ENCODE measurements at places on chromosomes 13 and 19.

- no peak for DNase-seq
These were observed 2.1 kb downstream of the RNF126 start for GRCh38 chr19:660793-661426.

- no peak for DNase-seq
These were observed 1004.2 kb downstream of the UQCRFS1 start for GRCh38 chr19:28208745-28209144.

- DNase-seq: no peak
These were observed 63.1 kb downstream of the COG3 start for GRCh38 chr13:45527699-45528462.

GRCh38 chr19:17500447-17501198 is 10.8 kb upstream of the PGLS start:
- DNase-seq: no peak

GRCh38 chr13:103945836-103946235 is 879.6 kb upstream of the SLC10A2 start:
- DNase-seq: no peak

- DNase-seq: no peak
These were observed 16.1 kb downstream of the SBK2 start for GRCh38 chr19:55520691-55521292.

DNA sequence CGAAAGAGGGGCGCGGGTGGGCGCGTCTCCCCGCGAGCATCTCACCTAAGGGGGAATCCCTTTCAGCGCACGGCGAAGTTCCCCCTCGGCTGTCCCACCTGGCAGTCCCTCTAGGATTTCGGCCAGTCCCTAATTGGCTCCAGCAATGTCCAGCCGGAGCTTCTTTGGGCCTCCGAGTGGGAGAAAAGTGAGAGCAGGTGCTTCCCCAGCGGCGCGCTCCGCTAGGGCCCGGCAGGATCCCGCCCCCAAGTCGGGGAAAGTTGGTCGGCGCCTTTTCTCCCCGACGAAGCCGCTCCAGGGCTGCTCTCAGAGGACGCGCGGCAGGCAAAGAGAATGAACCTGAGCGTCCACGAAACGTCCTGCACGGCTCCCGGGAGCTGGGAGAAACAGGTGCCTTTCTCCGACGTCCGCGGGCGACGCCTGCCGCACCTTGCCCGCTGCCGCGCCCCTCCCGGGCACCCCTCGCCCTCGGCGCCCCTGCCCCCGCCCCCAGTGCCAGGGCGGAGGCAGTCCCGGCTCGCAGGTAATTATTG is 366 bp upstream of the KL start:
- no peak for DNase-seq

GRCh38 chr13:73773168-73773549 is 361.0 kb downstream of the KLF12 start:
- DNase-seq: no peak

DNA sequence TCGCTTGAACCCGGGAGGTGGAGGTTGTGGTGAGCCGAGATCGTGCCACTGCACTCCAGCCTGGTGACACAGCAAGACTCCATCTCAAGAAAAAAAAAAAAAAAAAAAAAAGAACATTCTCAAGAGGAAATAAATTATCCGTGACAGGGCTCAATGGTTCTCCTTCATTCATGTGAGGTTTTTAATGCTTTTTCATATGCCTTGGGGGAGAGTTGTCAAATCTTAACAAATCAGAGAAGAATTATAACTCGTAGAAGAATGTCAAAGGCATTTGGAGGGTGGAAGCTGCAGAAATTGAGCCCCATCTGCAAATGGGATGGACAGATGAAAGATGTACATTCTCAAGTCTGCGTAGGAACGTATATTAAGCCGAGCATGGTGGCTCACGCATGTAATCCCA is 34.9 kb upstream of the HOMER3 start:
- DNase-seq: no peak

GRCh38 chr19:5052515-5052914 is 83.6 kb downstream of the KDM4B start:
- DNase-seq: no peak

- no peak for DNase-seq
These were observed 45.8 kb downstream of the GGACT start for GRCh38 chr13:100542826-100543156.

- no peak for DNase-seq
These were observed 253.0 kb downstream of the PCDH9 start for GRCh38 chr13:66977161-66977560.

- DNase-seq: no peak
These were observed 922 bp downstream of the EBPL start for GRCh38 chr13:49690133-49690994.

GRCh38 chr13:111080642-111081041 is 34.5 kb upstream of the ARHGEF7 start:
- DNase-seq: no peak

GRCh38 chr13:107057028-107057631 is 489.2 kb upstream of the ARGLU1 start:
- DNase-seq: no peak
